ENCODE measurements at places on chromosomes 7 and 10.

DNA sequence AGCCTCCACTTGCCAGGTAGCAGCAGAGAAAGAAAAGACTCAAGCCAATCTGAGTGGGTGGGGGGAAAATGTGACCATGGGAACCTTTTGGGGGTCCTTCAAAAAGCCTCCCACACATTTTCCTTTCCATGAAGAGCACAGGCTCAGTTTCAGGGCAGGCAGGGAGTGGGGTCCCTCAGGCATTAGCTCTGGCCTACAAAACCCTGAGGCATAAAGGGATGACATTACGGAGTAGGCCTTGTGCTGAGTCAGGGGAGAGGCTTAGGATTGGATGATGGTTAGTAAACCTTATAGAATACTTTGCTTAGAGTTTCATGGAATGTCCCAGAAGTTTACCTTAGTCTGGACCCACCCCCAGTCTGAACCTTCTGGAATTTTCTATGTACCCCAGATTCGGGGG, 3.5 kb downstream of the DNAJC30 start:
- no peak for DNase-seq

- DNase-seq, result no peak
Observed at GRCh38 chr7:45252857-45253256, 95.3 kb downstream of the RAMP3 start.

DNA sequence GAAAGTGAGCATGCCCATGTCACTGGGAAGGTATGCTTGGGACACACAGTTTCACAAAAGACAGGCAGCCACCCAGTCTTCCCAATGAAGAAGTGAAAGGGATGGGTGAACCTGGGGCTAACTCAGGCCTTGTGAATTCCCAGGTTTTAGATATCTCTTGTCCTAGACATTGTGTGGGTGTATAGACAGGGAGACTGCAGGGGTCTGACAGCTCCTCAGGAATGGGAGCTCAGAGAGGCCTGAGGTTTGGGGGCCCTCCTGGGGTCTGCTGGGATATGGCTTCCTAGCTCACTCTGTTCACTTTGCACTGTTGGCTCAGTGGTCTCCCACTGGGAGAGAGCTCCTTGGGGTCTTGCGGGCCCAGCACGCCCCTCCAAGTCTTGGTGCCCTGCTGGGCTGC, 47.0 kb downstream of the WDFY4 start:
- no peak for DNase-seq

- no peak for DNase-seq
Observed at GRCh38 chr7:151717918-151718317, 159.0 kb downstream of the PRKAG2 start.

GRCh38 chr10:88505680-88506215, 77.4 kb downstream of the RNLS start:
- DNase-seq, result no peak

Data from stimulated activated CD8-positive, alpha-beta memory T cell treated with anti-CD3 and anti-CD28 coated beads, Interleukin-15, amount 100 ng/mL, for 48 hours (primary cell).